ENCODE measurements at places on chromosomes 7 and 10. TPM values are rescaled to one million over a fixed set of nuclear protein-coding genes. Genes with fewer than 3 reads are reported as not detected.
A peak's percentile ranks its signal among the peaks of the same experiment; 100 is the strongest.

DNA sequence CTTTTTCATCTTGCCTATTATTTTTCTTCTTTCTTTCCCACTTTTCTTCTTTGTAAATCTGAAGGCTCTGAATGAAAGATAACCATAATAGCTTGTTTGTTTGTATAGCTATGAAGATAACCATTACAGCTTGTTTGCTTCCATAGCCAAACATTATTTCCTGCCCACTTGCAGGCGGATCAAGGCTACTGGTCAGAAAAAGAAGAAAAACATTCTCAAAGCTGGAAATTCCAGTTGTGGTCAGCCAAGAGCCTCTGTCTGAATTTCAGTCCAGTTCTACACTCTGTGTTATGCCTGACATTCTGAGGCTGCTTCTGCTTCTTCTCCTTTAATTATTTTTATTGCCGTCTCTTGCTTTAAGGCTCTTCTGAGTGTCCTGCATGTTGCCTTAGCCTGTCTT, 48.9 kb downstream of the TMEM178B start:
- DNase-seq = no peak

- DNase-seq = peak; percentile 30
Observed at GRCh38 chr10:123007558-123008354, 839 bp downstream of the IKZF5 start.

- DNase-seq = no peak
Observed at GRCh38 chr7:84536271-84536870, 341.8 kb upstream of the SEMA3A start.

GRCh38 chr7:117659531-117660011, 179.7 kb downstream of the CFTR start:
- DNase-seq = peak; percentile 24

DNA sequence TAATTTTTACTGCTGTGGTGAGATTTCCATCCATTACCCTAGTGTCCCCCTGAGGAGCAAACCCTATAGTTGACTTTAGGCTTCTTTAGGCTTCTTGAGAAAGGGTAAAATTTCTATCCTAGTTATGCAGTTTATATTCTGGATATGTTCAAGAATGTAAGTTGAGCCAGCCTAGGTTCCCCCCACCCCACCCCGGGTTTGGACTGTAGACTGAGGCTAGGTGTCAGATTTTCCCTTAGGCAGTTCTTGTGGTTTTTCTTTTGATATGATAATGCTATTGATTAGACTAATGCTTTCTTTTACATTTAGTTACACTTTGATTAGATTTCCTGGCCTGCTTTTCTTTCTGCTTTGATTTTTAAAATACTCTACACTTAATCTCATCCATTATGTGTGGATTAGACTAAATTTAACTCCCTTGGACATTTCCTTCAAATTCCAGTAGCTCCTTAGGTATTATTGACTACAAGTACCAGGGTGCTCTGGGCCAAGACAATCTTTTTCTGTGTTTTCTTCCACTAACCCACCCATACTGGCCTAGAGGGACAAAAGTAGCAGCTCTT, 37.7 kb downstream of the NRF1 start:
- DNase-seq = no peak

GRCh38 chr7:129786825-129787563, 165.8 kb downstream of the UBE2H start:
- DNase-seq = no peak

DNA sequence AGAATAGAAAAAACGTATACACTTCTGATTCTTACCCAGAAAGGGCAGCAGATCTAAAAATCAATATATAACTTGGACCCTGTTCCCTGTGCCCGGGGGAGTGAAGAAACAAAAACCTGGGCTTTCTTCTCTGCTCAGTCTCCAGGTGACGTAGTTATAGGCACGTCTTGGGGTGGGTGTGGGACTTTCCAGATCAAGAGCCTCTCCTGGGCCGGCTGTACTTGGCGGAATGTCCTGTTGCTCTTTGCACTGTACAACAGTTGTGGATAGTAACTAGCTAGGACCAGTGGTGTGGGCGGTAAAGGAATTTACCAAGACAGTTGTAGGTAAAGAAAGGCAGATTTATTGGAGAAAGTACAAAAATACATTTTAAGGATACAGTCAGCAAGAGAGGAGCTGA, 40.4 kb upstream of the STEAP4 start:
- no peak for DNase-seq

GRCh38 chr7:55521917-55522902, 50.1 kb downstream of the VOPP1 start:
- no peak for DNase-seq

DNA sequence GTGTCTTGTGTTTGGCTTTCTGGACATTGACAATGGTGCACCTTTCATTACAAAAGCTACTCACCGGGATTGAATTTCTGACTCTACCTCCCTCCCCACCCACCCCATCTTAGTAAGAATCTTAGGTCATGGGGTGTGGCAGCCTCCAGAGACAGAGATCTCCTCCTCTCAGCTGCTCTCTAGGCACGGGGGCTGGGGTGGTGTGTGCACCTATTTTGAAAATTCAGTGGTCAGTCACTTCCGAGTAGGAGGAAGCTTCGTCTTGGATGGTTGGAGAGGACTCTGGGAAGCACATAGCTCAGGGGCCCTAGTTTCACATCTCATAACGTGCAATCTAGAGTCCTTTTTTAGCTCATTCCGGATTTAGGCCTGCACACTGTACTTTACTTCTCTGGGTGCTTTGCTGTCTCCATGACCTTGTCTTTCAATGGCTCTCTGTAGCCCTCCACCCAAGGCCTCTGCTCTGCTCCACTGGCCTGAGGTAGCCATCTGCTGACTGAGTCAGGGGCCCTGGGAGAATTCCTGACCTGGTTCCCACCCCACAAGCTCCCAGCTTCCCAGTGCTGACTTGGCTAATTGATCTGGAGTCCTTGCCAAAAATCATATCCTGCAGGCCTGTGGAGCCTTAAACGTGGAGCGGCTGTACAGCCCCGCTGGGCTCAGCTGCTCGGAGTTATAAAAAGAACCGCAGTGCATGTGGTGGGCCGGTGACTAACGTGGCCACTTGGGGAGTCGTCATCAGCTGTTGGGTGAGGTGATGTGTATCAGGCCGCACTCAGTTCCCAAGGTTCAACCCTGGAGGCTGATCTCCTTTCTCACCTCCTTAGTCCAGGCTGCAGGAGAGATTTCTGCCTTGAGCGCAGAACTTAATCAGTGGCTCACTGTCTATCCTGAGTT, 19.3 kb upstream of the ADAMTS14 start:
- DNase-seq = peak; percentile 71

- no peak for DNase-seq
Observed at GRCh38 chr7:109456116-109456515, 886.4 kb downstream of the DNAJB9 start.

The ACTR3C gene
- 4.9 TPM for total RNA-seq

The GARS1 gene
- 62.0 TPM for total RNA-seq

The MSMB gene
- total RNA-seq = not detected

The CRTAC1 gene
- 19.3 TPM for total RNA-seq

The PRSS37 gene
- total RNA-seq = not detected

The UBE2D1 gene
- total RNA-seq = 31.3 TPM

The ABCF2 gene
- total RNA-seq = 33.6 TPM

The AOAH gene
- 2.7 TPM for total RNA-seq

Data from left cardiac atrium (tissue), 4 donors.